Activated CD4-positive, alpha-beta T cell treated with anti-CD3 and anti-CD28 coated beads for 4 hours (primary cell): ENCODE measurements at places on chromosomes 5 and 9.

DNA sequence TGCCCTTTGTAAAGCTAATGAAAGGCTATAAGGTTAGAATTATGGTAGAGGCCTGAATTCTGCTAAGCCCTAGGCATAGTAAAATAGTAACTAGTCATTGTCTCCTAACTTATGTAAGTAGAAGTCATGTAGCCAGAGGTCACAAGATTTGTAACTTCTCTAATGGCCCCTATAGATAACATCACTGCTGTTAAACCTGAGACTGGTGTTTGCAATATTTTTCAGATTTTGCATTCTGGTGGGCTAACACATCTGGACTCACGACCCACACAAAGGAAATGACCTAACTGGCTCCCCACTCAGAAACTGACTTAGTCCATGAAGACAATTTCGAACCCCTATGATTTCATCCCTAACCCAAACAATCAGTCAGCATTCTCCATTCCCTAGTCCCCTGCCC is 37.2 kb upstream of the TTC39B start:
- DNase-seq, result no peak

DNA sequence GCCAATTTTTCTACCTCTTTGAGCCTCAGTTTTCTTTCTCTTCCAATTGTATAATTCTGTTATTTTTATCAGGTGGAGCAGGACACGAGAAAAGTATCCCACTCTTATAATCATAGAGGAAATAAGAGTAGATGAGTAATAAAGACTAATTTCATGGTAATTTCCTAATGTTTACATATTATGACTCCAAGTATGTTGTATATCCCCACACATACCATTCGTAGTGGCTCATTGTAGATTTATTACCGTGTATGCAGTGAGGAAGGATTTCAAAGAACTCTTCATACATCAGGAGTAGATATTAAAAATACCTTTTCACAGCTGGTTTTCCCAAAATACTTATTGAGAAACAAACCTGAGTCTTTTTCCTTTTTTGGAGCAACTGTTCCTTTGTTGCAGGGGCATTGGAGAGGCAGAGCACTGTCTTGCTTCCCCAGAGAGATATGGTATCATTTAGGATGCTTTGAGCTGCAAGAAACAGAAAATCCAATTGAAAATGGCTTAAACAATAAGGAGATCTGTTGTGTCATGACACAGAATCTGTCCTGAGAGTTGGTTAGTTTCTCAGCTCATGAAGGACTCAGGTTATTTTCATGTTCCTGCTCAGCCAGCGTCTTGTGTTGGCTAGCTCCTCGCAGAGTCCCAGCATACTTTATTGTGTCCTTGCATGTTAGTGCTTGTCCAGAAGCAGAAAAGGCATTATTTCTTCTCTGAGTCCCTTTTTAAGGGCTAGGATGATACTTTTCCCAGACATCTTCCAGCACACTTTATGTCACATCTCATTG is 291.2 kb downstream of the ARHGAP26 start:
- no peak for DNase-seq

DNA sequence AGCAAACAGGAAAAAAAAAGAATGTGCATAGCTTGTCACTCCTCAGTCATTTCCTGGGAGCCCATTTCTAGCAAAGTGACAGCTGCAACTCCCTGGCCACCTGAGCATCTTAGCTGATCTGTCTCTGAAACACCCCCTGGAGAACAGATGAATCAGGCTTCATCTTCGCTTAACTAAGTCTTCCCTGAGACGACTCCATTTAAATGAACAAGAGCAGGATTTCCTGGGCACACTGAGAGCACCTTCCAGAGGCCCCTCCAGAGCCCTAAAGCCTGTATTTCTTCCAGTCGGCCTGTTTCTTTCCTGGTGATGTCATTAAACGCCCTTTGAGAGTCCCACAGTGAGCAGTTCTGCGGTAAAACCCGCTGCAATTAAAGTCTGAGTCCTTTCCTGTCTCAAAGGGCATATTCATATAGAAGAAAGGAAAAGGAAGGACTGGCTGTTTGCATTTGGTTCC is 13.9 kb downstream of the TGFBI start:
- DNase-seq, result no peak

DNA sequence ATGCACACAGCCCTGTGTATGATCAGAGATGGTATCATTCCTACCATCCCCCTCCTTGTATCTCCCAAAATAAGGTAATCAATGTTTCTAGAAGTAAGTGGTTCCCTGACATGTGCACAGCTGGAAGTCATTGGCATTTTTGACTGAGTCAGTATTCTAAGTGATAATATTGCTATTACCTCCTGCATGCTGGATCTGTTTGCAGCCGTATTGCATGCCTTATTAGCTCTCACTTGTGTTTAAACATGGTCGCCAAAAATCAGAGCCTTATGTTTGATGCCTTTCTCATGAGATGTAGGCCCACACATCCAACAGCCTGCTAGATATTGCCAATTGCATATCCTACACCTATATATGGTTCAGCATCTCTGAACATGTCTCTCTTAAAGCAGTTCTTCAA is 254.3 kb downstream of the CDH12 start:
- DNase-seq, result no peak

DNA sequence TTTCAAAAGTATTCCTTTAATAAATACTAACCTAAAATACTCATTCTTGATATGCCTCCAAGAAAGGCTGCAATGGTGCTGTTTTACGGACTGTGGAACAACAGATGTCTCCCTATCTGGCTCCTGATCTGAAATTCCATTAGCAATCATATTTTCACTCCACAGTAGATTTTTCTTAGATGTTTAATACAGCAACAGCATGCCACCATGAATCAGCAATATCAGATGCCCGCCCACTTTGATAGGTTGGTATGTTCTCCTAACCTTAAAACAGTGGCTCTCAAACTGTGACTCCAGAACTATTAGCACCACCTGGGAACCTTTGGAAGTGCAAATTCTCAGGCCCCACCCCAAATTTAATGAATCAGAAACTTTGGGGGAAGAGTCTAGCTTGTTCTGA is 110.2 kb downstream of the MLLT3 start:
- no peak for DNase-seq

DNA sequence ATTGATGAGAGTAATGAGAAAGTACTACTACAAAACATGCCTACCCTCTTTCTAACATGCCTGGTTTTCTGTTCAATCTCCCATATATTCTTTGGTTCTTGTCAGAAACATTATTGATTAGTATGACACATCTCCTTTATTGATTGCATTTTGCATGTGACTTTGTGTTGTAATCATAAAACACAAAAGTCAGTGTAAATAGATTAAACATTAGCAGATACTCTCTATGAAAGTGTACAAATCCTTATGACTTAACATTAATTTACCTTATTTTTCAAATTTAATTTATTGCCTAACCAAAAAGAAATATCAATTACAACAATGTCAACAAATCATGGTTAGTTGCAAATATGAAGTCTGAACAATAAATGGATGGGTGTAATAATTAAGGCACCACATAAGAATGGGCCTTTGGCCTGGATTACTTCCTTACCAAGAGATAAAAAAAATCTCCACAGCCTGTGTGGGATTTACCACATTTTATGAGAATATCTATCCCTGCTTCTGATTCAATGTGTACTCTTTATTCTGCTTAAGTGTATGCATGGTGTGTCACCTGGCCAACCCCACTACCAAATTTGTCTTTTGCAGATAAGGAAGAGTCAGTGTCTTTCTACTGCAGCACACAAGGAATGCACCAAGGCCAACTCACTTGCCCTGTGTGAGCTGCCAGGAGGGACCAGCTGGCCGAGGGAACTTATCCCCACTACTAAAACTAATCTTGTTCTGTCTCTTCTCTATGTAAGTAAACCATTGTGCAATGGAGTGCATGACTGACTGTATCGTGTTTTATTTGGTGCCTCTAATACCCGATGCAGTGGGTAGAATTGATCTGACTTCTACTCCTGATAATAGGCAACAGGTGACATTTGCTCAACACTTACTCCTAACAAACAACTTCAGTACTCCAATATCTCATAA is 1001.9 kb upstream of the CDH10 start:
- no peak for DNase-seq

DNA sequence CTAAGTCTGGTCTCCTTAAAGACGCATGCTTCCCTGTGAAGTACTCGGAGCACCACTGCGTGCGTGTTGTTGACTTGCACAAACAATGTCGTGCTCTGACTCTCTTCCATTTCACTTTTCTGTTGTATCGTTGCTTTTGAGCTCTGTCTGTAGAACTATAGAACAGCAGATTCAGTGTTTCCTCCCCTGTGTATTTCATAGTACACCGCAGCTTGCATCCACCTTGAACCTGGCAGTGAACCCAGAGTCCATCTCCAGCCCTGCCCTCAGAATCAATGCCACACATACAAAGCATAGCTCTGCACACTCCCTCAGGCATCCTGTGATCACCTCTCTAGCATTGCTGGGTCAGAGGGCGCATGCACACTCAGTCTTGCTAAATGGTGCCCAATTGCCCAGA is 37.2 kb upstream of the ADAMTS2 start:
- no peak for DNase-seq
